Activated naive CD4-positive, alpha-beta T cell treated with anti-CD3 and anti-CD28 coated beads, Interleukin-2, amount 10 ng/mL, durations not matched to agents 5 hours and 36 hours (primary cell): ENCODE measurements at places on chromosomes 6 and 20. TPM values are rescaled to one million over a fixed set of nuclear protein-coding genes. Genes with fewer than 3 reads are reported as not detected.

TMEM200A gene
- total RNA-seq: 3.8 TPM

CTAGE9 gene
- total RNA-seq: not detected

WDR46 gene
- 47.8 TPM for total RNA-seq

PRL gene
- total RNA-seq: not detected

CLPSL2 gene
- total RNA-seq: not detected

ABHD16B gene
- total RNA-seq: not detected

CCN5 gene
- total RNA-seq: not detected

CFB gene
- not detected for total RNA-seq

ARFGEF3 gene
- total RNA-seq: 0.29 TPM

TBX18 gene
- not detected for total RNA-seq
